ENCODE measurements at places on chromosomes 5 and 9. TPM values are rescaled to one million over a fixed set of nuclear protein-coding genes. Genes with fewer than 3 reads are reported as not detected.

The SV2C gene
- total RNA-seq = not detected

The MXD3 gene
- total RNA-seq = 9.2 TPM

- no peak for DNase-seq
Observed at GRCh38 chr5:18141222-18141621, 507.0 kb downstream of the TAF11L14 start.

- DNase-seq = no peak
Observed at GRCh38 chr5:172839669-172840431, 5.8 kb downstream of the ERGIC1 start.

The HTR1A gene
- total RNA-seq = 0.52 TPM

DNA sequence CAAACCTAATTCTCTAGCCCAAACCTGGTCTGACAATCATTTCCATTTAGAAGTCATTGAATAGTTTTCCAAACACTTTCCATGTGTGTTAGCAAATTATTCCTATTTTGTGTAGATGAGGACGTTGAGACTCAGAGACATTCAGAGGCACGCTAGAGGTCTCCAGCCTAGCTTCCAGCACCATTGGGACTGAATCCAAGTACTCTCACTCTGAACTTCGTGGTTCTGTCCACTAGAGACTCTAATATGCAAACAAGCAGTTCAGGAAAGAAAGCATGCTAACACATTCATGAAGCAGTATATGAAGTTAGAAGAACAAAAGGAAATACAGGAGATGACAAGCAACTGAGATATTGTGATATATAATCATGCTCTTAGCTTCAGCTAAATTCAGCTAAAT lies 354.8 kb downstream of the NTRK2 start:
- DNase-seq = no peak

DNA sequence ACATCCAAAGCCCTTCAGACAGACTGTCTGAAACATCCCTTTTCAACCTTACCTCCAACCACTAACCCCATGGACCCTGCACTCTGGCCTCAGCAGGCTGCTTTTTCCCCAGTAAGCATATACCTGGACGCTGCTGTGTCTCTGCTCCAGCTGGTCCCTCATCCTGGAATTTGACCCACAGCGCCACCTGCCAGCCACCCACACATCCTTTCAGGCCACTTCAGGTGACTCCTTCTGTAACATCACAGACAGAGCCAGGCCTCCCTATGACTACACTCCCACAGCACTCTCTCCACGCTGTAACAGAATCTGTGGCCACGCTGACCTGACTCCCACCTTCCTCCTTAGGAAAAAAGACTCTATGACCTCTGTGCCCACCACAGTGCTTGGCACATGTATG lies 3.4 kb downstream of the MGAT1 start:
- no peak for DNase-seq

- no peak for DNase-seq
Observed at GRCh38 chr5:9335269-9335668, 210.6 kb downstream of the SEMA5A start.

- DNase-seq = no peak
Observed at GRCh38 chr5:146630472-146630871, 114.5 kb upstream of the GPR151 start.

DNA sequence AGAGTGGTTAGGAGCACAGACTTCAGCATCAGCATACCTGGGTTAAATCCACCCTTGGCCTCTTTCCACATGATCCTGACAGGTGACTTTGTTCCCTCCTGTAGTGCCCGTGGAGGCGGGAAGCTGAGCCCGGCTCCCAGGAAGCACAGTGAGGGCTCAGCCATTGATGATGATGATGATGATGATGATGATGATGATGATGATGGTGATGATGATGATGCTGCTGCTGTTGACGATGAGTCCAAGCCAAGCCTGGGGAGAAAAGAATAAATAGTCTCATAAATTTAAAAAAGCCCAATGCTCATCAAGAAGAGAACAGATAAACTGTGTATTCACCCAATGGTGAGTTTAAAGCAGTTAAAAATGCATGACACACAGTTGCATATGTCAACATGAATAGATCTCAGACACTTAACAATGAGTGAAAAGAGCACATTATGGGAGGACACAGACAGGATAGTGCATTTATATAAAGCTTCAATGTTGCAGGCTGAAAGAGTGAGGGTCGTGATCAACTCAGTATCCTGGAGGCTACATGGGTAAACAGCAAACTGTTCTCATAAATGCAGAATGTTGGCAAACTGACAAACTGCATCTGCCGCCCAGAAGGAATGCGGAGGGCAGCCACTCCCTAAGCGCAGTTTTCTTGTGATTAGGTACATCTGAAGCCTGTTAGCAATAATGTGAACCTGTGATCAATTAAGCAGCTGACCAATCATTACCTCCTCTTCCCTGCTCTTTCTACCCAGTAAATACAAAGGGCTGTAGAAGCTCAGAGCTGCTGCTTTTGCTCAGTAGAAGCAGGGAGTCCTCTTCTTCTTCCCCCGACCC lies 11.7 kb upstream of the CFAP157 start:
- no peak for DNase-seq

DNA sequence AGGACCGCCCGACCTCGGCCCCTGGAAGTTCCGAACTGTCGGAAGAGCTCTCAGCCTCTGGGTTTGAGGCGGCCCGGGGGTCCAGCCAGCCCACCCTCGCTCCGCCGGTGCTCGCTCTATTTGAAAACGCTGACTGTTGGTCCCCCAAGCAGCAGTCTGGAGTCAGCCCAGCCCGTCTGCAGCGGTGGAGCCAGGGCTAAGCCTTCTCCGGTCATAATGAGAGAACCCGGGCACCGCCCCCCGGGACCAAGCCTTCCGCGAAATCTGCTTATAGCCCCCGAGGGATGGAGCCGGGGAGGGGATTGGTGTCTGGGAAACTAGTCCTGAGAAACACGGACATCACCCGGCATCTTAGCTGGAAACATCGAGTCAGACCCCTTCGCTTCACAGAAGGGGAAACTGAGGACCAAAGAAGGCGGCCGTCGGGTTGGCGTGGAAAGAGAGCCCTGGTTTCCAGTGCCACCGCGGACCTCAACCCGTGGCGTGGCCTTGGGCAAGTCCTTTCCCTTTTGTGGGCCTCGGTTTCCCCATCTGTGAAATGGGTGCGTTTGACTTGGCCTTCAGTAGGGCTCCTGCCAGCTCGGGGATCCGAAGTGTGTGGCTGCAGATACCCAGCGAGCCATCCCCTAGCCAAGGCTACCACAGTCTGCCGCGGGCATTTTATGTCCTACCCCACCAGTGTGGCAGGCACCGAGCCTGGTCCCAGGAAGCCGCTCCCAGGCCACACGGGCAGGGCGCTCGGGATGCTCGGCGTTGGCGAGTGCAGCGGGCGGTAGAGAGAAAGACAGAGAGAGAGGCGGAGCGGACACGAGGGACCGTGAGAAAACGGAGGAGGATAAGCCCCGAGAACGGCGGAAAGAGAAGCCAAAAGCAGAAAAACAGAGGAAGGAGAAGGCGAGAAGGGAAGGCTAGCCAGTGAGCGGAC lies 857 bp downstream of the ADAM19 start:
- DNase-seq = peak; percentile 63

The FUT7 gene
- 0.27 TPM for total RNA-seq

DNA sequence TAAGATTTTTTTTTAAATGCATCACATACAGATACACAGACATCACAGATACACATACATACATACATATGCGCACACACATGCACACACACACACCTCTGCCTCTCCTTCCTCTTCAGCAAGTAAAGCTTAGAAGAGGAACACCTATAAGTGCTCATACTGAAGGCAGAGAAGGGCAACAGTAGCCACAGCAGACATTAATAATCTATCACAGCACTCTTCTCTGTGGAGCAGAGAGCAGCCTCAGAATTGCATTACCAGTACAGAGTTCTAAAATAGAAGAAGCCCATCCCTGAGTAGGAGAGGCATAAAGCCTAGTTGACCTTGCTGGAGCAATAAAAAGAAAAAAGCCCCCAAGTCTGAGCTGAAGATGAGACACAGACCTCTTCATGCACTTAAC lies 110.6 kb downstream of the MLLT3 start:
- no peak for DNase-seq

GRCh38 chr5:120436996-120437395 lies 27.1 kb upstream of the PRR16 start:
- DNase-seq = no peak

- DNase-seq = no peak
Observed at GRCh38 chr9:98502976-98503325, 205.8 kb downstream of the GABBR2 start.

DNA sequence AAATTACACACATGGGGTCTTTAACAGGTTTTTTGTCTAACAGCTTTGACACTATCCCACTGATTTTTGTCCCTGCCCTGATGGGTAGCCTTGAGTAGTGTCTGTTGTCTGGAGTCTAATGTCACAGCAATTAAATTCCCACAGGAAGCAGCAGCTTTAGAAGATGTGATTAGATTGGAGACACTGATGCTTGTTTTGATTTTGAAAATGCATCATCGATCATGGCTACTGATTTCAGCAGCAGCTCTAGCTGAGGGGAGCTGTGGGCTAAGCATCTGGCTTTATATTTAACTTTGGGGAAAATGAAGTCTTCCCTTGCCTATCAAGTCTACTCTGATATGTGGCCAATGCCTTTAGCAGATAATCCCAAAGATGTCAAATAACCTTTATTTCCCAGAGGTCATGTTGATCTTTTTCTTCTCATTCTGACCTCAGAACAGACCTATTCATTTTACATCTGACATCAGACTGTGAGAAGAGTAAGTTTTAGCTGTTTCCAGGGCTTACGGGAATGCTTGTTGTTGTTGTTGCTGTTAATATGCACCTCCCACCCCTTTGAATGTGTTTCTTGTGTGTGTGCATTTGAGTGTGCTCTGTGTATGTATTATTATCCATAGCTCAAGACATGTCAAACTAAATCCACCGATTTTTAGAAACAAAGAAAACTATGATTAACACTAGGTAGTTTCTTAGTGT lies 704.9 kb upstream of the NUDT12 start:
- DNase-seq = no peak

The SH3PXD2B gene
- total RNA-seq = 43.3 TPM

GRCh38 chr9:131818089-131818488 lies 78.2 kb upstream of the RAPGEF1 start:
- DNase-seq = no peak

The LCN1 gene
- not detected for total RNA-seq

DNA sequence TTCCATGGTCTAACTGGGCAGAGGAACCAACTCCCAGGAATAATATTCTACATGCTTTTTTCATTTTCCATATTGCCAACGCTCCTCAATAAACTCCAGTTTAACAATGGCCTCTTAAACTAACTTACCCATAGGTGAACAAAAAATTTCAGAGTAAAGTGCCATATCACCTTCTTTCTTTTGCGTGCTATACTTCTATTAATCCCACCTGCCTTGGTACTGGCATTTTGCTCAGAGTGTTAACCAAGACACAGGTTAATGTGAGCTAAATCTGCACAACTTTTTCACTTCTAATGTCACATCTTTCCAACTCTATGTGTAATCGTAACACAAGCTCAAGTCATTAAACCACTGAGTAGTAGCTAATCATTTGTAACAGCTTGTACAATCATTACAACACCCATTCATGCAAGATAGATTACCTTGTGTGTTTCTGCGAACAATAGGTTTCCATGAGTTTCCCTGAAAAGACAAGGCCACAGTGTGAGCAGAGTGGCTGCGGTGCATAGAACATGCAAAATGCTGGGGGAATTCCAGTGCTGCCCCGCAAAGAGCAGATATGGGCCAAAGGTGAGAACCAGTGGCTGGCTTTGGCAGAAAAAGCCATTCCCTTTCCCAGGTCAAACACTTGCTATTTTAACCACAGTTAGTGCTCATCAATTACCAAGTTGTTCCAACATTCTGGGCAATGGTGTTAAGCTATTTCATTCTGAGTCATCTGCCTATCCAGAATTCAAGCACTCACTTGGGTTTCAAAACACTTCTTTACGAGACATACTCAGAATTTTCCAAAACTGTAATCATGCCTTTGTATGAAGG lies 42.8 kb downstream of the TIMD4 start:
- DNase-seq = no peak

GRCh38 chr9:107638521-107639310 lies 149.1 kb upstream of the KLF4 start:
- peak; percentile 80 for DNase-seq

DNA sequence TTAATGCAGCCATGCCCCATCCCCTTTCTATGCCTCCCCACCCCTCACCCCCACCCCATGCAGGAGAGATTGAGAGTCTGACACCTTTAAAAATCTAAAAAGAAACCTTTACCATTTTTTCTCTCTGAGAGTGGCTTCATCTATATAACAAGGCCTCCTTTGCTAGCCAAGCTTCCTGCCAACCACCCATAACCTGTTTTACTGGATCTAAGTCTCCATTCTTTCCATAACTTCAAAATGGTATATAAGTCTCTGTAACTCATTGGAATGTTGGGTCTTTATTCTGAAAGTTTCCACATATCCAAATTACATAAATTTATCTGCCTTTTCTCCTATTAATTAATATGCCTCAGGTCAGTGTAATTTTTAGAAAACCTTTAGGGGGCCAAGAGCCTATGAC lies 1174.0 kb downstream of the MAT2B start:
- DNase-seq = no peak

The PHYHD1 gene
- total RNA-seq = 20.5 TPM

DNA sequence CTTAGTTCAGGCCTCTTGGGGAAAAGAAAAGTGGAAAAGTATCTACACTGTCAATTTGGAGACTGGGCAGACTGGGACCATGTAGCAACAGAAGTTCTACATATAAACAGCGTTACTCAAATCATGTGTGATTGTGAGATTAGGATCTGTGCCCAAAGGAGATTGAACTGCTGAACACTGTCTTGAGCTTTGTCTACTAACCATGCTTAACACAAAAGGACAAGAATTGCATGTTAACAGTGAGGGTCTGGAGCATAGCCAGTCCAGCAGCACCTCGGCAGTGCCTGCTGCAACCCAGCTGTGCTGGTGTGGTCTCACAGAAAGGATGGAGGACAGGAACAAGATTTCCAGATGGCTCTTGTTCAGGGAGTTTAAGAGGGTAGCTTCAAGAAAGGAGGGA lies 5.7 kb downstream of the PAM start:
- DNase-seq = no peak

DNA sequence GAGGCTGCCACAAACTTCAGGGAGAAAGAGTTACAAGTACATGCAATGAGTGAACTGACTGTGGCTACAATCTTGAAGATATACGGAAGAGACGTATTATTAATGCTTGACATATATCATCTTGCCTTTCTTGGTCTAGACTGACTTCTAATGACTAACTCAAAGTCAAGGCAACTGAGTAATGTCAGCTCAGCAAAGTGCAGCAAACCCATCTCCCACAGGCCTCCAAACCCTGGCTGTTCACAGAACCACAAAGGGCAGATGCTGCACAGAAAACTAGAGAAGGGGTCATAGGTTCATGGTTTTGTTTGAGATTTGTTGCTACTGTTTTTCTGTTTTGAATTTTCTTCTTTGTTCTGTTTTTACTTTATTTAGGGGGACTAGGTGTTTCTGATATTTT lies 21.0 kb downstream of the IL7R start:
- no peak for DNase-seq

- DNase-seq = no peak
Observed at GRCh38 chr5:32814141-32814540, 103.0 kb downstream of the NPR3 start.

GRCh38 chr5:54725391-54726280 lies 208.1 kb downstream of the SNX18 start:
- DNase-seq = no peak

- DNase-seq = no peak
Observed at GRCh38 chr5:180810959-180811622, 8.5 kb upstream of the MGAT1 start.

- DNase-seq = peak; percentile 69
Observed at GRCh38 chr9:133064241-133065069, 2.7 kb downstream of the CEL start.

GRCh38 chr5:58466939-58467338 lies 7.1 kb upstream of the PLK2 start:
- no peak for DNase-seq

- no peak for DNase-seq
Observed at GRCh38 chr5:76696251-76696650, 19.7 kb upstream of the F2R start.

- no peak for DNase-seq
Observed at GRCh38 chr5:160463740-160464465, 42.2 kb downstream of the PTTG1 start.
